Fibroblast of lung (primary cell): ENCODE measurements at places on chromosomes 2 and 18. TPM values are rescaled to one million over a fixed set of nuclear protein-coding genes. Genes with fewer than 3 reads are reported as not detected.

DNA sequence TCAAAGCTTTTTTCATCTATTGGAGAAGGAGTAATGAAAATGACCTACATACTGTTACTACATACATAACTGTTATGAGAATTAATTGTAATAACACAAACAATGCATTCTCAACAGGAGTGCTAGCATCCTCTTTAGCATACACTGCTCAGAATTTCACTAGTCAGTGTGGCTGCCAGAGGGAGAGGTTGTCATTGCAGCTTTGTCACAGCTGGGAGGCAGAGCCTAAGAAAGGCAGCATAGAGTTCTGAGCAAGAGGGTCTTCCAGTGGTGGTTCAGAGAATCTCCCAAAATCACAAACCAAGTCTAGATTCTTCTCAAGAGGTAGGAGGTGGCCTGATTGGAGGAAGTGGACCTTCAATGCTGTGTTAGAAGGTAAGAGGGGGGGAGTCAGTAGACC lies 286.7 kb upstream of the CYRIA start:
- DNase-seq: no peak

DNA sequence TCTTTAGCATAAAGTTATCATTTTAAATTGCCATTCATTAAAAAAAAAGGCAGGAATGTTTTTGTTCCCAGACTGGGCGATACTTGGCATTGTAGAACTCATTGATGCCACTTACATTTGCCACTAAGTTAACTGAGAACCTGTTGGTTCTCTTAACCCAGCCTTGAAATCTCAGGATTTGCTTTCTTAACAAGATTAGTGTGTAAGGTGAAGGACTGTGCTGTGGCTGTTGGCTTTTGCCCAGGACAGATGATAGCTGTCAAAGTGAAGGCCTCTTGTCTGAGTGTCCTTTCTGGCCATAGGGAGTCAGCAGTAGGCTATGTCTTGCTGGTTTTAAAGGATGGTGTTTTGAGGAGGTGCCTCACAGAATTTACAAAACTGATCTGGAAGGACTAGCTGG lies 2.6 kb downstream of the DPYSL5 start:
- no peak for DNase-seq

DNA sequence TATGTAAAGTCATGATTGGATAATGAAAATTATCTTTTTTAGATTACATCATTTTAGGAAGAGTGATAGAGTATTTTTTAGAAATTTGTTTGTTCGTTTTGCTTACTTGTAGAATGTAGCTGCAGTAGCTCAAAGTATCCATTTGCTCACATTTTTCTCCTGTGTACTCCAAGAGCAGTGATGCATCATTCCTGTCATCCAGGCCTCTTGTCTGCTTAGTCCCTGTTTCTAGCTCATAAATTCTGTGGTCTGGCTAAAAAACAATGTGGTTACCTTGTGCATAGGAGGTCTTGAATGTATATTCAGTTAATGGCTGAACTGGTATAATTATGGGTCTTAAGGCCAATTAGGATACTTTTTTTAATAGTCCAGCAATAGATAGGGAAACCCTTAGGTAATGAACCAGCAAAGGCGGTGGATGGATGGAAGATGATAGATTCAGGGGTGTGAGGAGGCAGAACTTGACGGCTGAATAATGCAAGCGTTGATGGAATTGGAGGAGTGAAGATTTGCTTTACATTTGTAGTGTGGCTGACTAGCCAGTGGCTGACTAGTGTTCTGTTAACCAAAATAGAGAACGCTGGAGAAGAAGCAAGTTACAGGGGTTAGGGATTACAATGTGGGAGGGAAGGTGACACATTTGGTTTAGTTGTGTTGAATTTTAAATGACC lies 145.0 kb downstream of the ZNF407 start:
- DNase-seq: no peak

DNA sequence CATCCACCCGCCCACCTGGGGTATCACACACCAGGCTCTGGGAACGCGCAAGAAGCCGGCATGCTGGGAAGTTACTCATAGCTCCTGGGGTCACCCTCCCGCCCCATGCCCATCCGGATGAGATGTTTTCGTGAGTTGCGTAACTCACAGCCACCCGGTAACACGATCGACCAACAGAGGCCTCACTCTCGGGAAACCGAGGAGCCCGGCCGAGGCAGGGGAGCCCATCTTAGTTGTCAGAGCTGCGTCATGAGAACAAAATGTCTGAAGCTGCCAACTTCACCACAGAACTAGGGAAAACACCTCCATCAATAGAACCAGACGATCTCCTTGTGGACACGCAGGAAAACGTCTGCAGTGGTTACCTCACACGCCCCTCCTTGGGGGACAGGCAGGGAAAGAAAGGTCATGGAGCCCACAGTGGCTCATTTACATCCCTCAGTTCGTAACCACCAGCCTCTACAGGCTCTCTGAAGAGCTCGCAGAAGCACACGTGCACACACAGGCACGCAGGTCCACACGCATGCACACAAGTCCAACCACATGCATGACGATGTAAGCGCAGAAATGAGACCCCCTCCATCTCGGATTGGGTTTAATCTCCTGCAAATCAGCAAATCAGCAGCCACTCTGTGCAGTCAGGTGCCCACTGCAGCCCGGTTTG lies 26.2 kb downstream of the ADI1 start:
- DNase-seq: peak; percentile 98

GRCh38 chr2:15298770-15299169 lies 262.4 kb downstream of the NBAS start:
- DNase-seq: peak; percentile 86

DNA sequence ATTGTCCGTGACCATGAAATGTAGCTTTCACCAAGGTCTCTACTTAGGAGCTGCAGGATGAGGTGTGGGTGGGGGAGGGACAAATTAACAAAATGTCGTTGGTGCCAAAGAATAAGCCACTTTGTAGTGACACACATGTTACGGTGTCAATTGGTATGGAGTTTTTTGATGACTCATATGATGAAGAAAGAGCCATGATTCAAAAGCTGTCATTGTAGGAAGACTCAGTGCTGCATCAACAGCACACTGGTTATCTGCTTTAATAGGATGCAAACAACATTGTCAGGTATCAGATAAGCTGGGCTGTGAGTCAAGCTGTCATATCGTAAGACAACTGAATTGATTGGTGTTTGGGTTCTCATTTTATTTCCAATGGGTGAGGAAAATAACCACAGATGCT lies 36.6 kb upstream of the BOD1L2 start:
- no peak for DNase-seq

- no peak for DNase-seq
Observed at GRCh38 chr18:26631135-26631534, 82.8 kb upstream of the KCTD1 start.

DNA sequence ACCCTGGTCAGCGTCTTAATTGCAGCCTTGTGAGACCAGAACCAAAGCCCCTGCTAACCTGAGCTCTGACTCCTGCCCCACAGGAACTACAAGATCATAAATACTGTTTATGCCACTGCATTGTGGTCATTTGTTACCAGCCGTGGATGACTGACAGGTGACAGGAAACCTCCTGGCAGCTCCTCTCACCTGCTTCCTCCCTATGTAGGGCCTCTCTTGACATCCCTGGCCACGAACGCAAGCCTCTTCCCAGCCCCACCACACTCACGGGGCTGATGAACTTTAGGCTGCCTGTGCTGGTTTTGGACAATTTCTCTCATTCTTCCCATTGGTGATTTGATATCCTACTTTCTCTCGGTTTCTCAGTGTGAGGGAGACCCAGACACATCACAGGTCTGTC lies 357.2 kb upstream of the MYT1L start:
- no peak for DNase-seq

DNA sequence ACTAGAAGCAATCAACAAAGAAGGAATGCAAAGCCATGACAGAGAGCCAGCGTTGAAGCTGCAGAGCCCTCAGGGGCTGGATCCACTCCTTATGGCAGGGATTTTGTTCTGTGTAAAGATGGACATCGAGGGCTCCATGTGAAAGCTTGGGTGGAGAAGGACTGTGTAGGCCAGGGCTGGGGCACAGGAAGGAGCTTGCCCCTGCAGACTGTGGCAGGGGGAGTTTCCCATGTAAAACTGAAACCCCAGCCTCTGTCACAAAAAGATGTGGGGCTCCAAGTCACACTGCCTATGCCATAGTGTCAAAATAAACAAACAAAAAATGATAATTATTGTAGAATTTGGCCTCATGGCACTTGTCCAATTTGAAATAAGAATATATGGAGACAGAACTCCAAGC lies 408.7 kb upstream of the HS6ST1 start:
- DNase-seq: no peak

GRCh38 chr2:238890618-238891456 lies 43.0 kb downstream of the TWIST2 start:
- DNase-seq: no peak

DNA sequence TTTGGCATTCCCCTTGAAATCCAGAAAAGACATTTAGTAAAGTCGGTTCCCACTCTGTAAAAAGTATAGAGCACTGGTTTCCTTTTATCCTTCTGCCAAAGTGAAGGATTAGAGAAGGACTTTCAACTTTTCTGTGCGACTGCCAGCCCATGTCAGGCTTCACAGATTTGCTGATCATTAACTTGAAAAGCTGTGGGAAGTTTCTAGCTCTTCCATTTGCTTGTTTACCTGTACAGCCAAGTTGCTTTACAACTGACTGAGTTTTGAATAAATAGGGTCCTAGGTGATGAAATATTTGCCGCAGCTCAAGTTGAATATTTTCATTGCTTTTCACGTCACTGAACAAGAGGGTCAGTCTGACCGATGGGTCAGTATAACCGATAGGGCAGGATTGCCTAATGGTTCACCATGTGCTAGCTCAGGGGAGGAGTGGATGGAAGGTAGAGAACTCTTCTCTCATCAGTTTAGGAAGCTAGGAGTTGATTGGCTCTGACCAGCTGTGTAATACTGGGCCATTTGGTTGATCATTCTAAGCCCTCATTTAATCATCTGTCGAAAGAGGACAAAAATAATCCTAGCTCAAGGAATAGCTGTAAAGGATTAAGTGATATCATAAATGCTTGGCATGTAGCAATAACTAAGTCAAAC lies 30.4 kb downstream of the UPP2 start:
- DNase-seq: no peak

GRCh38 chr2:8548065-8548618 lies 133.7 kb upstream of the ID2 start:
- no peak for DNase-seq

DNA sequence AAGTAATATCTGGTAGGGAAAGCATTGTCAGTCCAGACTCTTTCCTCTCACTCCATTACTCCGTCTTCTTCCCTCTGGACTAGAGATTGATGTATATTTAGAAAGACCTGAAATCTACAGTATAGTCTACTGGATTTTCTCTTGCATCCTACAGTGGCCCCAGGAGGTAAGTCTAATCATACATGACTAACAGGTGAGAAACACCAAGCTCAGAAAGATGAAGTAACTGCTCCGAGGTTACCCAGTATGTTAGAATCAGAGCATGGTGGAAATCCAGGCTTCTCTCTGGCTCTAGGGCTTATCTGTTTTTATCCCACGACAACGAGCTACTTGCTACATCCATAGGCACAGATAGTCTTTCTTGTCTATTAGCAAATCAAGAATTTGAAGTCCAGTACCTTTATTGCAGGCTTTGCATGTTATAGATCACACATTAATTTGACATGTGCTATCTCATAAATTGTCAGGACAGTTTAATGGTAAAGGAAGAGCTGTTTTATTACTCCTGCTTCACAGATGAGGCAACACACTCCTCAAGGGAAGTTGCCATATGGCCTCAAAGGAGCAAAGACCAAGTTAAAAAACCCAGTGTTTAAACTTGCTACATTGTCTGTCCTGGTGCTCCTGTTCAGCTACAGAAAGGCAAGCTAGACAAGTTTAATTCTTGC lies 484.3 kb downstream of the THSD7B start:
- DNase-seq: no peak

DNA sequence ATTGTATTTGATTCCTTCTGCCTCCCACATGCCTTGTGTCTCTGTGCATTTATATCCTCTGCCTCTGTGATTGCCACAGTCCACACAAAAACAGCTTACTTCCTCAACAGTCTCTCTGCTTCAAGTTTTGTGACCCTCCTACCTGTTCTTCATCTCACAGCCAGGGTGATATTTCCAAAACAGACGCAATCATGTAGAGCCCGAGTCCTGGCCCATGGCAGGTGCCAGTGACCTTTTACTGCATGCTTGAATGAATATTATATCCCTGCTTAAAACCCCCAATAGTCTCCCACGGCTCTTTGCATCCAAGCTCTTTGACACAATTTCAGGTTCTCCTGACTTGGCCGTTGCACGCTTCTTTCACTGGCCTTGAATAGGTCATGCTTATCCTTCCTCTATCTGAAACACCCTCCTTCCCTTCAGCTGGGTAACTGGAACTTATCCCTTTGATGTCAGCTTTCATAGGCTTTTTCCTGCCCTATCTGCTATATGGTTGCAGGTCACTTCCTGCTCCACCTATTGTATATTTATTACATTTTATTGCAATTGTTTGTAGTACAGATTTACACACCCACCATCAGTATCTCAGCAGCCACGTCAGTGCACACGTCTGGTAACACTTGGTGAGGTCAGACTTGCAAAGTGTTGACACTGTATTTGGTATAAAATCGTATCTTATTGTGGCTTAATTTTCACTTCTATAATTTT lies 29.7 kb upstream of the IL1B start:
- no peak for DNase-seq

DNA sequence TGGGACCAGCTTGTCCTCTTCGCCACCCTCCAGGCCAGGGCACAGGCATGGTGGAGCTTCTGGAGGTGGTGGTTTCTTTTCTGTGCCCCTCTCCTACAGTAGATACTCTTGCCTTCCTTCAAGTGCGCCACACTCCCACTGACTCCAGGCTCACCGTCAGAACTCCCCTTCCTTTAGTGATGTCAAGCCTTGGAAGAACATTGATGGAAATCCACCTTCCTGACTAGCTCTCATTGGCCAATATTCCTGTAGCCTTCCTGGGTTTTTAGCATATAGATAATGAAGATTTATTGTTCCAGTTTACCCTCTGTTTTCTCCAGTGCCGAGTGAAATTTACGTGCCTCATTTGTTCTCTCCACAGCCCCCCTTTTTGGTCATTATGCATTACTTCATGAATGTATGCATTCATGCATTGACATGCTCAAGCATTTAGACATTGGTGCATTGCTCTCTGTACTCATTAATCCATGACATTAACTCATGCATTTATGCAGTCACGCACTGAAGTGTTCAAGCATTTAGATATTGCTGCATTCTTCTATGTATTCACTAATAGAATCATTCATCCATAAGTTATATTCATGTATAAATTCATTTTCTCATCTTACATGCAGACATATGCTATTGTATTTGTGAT lies 37.3 kb downstream of the PLB1 start:
- DNase-seq: no peak

DNA sequence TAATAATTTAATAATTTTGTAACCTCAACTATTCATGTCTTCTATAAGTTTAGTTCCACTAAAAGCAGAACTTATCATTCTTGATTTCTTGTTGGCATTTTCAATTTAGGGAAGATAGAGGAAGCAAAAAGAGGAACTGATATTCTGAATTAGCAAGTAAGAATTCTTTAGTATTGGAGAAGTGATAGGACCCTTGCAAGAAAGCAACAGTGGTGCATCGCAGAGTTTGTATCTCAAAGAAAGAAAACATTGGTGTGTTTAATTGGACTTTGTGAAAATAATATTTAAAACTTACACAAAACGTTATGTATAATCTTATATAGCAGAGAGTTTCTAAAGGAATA lies 36.5 kb upstream of the TNFRSF11A start:
- DNase-seq: no peak

The GALNT5 gene
- 32.4 and 199 TPM in 2 replicates for total RNA-seq

The AQP12B gene
- not detected in 2 replicates for total RNA-seq

The SCTR gene
- total RNA-seq: not detected in 2 replicates

The LBX2 gene
- 1.5 and 3.0 TPM in 2 replicates for total RNA-seq

The NR4A2 gene
- 0.17 and 0.26 TPM in 2 replicates for total RNA-seq

The AOX1 gene
- total RNA-seq: 65.1 and 81.4 TPM in 2 replicates

The SLC4A5 gene
- total RNA-seq: under 0.01 and 0.17 TPM in 2 replicates

The ABCG8 gene
- not detected in 2 replicates for total RNA-seq

The VWA3B gene
- 0.17 and 0.26 TPM in 2 replicates for total RNA-seq

The SLC30A3 gene
- total RNA-seq: under 0.01 TPM in 1 of 2 replicates, not detected in the other

The TMEM182 gene
- total RNA-seq: 2.8 and 3.9 TPM in 2 replicates

The BBS5 gene
- total RNA-seq: 5.6 and 7.1 TPM in 2 replicates
